Activated CD4-positive, alpha-beta memory T cell treated with anti-CD3 and anti-CD28 coated beads for 36 hours (primary cell): ENCODE measurements at places on chromosomes 3 and 15.
A peak's percentile ranks its signal among the peaks of the same experiment; 100 is the strongest.

DNA sequence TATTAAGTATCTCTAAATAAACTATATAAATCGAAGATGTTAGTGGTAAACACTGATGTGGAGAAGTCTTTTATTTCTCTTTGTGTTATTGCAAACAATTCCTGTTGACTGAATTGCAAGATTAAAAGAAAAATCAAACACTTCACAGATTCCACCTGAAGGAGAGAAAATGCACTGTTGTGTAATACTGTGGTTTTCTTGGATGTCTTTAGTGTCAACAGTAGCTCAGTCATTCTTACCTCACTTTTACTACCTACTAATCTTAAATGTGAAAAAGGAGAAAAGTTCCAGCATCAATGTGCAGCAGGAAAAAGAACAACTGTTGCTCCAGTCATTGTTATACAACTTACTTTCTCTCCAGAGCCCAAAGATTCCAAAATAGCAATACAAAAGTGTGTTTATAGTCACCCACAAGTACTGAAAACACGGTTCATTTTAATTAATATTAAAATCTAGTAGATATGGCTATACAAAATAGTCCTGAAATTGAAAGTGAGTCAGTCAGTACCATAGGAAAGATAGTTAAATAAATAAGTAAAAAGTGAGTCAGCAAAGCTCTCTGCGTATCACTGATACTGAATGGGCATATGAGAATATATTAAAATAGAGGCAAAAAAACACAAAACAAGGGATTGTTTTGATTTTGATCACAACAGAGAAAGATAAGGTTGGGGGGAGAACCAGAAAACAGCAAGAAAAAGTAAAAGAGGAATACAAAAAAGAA lies 90.5 kb upstream of the CSPG5 start:
- DNase-seq: no peak
- no peak overlapping the region for H3K4me3 ChIP-seq
- H3K4me1 ChIP-seq: peaks cover 5% of the 10 kb centered on the region
- H3K27ac ChIP-seq: peak overlapping the region; percentile 9
- no peaks in the 10 kb centered on the region for H3K27me3 ChIP-seq

- peak; percentile 18 for DNase-seq
- H3K27me3 ChIP-seq: no peaks in the 10 kb centered on the region
- no peak overlapping the region for H3K27ac ChIP-seq
- peaks cover 24% of the 10 kb centered on the region for H3K4me1 ChIP-seq
- H3K36me3 ChIP-seq: peaks cover 38% of the 10 kb centered on the region
These were observed 56.2 kb downstream of the EIF3J start for GRCh38 chr15:44593042-44593736.

DNA sequence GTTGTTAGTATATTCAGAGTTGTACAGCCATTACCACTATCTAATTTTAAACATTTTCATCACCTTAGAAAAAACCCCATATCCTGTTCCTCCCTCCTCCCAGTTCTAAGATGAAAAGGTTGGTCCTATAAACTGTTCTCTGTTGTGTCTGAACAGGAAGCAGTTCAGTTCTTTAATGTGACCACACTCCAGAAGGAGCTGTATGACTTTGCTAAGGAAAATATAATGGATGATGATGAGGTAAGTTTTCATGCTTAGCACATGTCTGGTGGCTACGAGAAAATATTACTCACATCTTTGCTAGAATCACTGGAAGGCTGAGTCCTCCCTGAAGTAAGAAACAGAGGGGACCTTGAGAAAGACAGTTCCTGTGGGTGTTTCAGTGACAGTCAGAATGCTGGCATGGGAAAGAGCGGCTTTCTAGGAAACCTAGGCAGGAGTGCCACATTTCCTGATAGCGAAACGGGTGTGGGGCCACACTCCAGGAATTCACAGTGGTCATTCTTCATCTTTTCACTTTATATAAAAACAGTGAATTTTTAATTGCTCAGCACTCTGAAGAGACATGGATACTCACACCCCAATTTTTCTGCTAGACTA lies 20.3 kb downstream of the CRTAP start:
- DNase-seq: no peak
- H3K4me1 ChIP-seq: peaks cover 7% of the 10 kb centered on the region
- no peaks in the 10 kb centered on the region for H3K27me3 ChIP-seq
- no peak overlapping the region for H3K27ac ChIP-seq
- no peak overlapping the region for H3K4me3 ChIP-seq

GRCh38 chr3:170055209-170055608 lies 17.4 kb downstream of the GPR160 start:
- peaks cover 1% of the 10 kb centered on the region for H3K36me3 ChIP-seq
- H3K27me3 ChIP-seq: no peaks in the 10 kb centered on the region
- peaks cover 41% of the 10 kb centered on the region for H3K4me1 ChIP-seq
- no peak overlapping the region for H3K4me3 ChIP-seq
- no peak overlapping the region for H3K27ac ChIP-seq

GRCh38 chr3:143495527-143495926 lies 352.7 kb downstream of the SLC9A9 start:
- peaks cover 4% of the 10 kb centered on the region for H3K36me3 ChIP-seq
- H3K4me1 ChIP-seq: no peaks in the 10 kb centered on the region
- no peak overlapping the region for H3K27ac ChIP-seq
- no peak overlapping the region for H3K4me3 ChIP-seq
- H3K27me3 ChIP-seq: no peaks in the 10 kb centered on the region

DNA sequence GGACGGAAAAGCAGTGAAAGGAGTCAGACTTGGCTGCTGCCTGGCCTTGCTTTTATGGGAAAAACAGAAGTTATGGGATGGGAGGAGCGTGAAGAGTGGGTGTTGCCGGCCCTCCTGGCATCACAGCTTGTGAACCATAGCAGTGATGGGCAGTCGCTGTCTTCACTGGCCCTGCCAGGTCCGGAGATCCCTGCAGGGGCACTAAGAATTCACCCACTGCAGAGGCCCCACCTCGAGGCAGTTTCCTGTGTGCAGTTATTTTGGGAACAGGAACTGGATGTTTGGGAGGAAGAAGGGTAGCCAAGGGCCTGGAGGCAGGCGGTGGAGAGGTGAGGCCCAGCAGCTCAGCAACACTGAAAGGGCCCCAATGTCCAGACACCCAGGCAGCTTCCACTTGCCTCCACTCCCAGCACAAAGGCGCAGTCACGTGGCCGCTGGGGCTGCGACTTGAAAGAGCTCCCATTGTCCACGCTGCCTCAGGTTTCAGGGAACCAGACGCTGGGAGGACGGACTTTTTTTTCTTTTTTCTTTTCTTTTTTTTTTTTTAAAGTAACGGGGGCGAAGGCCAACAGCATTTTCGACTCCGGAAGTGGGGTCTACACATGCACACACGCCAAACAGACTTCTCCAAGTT lies 255.6 kb downstream of the ZNF621 start:
- peaks cover 9% of the 10 kb centered on the region for H3K27me3 ChIP-seq
- no peaks in the 10 kb centered on the region for H3K4me1 ChIP-seq
- H3K27ac ChIP-seq: no peak overlapping the region
- no peak overlapping the region for H3K4me3 ChIP-seq
- no peaks in the 10 kb centered on the region for H3K36me3 ChIP-seq
- DNase-seq: no peak

- H3K27ac ChIP-seq: peak overlapping the region; percentile 55
- DNase-seq: peak; percentile 13
- H3K27me3 ChIP-seq: no peaks in the 10 kb centered on the region
- no peak overlapping the region for H3K4me3 ChIP-seq
- peaks cover 3% of the 10 kb centered on the region for H3K4me1 ChIP-seq
- peaks cover 53% of the 10 kb centered on the region for H3K36me3 ChIP-seq
These were observed 30.2 kb downstream of the TSPAN3 start for GRCh38 chr15:77040673-77041072.

DNA sequence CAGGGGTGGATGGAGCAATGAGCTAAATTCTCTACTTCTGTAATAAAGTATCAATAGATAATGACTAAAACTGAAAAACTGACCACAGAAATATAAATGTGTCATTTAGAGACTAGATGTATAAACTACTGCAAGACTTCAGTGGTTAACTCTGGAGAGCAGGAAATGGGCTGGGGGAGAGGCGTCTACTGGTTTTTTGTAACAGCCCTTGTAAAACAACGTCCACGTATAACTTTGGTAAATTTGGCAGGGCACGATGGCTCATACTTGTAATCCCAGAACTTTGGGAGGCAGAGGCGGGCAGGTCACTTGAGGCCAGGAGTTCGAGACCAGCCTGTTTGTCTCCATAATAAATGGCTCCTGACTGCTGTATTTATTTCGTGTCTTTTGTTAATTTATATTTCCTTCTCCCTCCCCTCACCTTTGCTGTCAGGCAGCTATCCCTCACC lies 12.5 kb downstream of the RAB27A start:
- peaks cover 41% of the 10 kb centered on the region for H3K36me3 ChIP-seq
- peak overlapping the region; percentile 98 for H3K27ac ChIP-seq
- no peaks in the 10 kb centered on the region for H3K27me3 ChIP-seq
- peak overlapping the region; percentile 45 for H3K4me3 ChIP-seq

- H3K4me3 ChIP-seq: no peak overlapping the region
- H3K4me1 ChIP-seq: peaks cover 24% of the 10 kb centered on the region
- no peaks in the 10 kb centered on the region for H3K36me3 ChIP-seq
These were observed 39.2 kb upstream of the SEMA4B start for GRCh38 chr15:90161950-90162361.

DNA sequence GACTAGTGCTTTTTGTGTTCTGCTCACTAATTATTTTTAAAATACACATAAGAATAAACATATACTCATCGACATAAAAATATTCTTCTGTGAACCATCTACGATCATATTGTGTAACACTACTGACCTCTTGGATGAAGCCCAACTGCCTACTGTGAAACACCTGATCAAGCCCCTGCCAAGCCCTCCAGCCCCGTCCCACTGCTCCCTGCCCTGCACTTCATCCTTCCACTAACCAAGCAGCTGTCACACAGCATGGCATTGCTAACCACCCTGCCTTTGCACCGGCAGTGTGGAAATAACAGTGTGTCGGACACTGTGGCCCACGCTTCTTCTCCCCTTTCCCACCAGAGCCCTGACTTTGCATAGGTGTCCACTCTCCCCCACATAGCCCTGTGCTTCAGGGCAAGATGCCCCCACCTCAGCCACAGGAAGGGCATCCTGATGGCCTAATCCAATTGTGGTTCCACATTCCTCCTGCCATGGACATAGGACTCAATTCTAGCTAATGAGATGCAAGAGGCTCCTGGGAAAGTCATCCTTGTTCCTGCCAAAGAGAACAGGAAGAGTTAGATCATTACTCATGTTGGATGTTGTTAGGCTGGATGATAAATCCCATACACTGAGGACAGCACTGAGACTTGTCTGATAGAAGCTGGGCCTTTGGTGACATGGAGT lies 35.0 kb upstream of the ARID3B start:
- H3K4me3 ChIP-seq: no peak overlapping the region
- peaks cover 15% of the 10 kb centered on the region for H3K36me3 ChIP-seq

GRCh38 chr3:48569808-48570450 lies 6.3 kb upstream of the UCN2 start:
- no peak for DNase-seq
- H3K4me3 ChIP-seq: no peak overlapping the region
- H3K4me1 ChIP-seq: peaks cover 3% of the 10 kb centered on the region
- H3K27ac ChIP-seq: no peak overlapping the region

DNA sequence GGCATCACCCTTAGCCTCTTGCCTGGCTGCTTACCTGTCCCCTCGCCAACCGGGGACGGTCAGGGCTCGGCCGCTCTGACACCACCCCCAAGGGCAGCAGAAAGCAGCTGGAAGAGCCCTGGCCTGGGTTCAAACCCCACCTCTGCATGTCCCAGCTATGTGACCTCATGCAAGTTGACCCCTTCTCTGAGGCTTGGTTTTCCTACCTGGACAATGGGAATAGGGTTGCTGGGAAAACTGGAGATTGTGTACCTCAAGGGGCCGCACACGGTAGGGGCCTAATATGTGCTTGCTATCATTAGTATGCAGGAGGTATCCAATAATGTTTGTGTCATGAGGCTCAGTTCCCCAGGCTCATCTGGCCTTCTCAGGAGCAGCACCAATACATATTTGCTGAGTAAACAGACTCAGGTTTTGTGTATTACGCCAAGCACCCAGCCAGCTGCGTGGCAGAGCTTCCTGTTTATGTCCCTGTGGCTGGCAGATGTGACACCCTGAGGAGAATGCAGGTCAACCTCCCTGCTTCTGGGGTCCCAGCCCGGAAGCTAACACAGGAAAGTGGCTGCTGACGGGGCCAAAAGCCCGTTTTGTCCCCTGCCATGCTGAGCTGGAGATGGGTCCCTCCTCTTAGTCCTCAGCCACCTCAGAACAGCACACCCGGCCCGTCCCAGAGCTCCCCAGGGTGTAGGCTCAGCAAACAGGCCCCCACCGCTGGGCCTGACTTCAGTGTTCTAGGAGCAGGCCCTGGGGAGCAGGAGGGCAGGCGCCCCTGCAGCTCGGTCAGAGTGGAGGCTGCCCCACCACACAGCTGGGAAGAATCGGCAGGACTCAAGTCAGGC lies 29.7 kb downstream of the PLXND1 start:
- no peaks in the 10 kb centered on the region for H3K36me3 ChIP-seq
- H3K27me3 ChIP-seq: no peaks in the 10 kb centered on the region
- H3K4me1 ChIP-seq: peaks cover 23% of the 10 kb centered on the region

DNA sequence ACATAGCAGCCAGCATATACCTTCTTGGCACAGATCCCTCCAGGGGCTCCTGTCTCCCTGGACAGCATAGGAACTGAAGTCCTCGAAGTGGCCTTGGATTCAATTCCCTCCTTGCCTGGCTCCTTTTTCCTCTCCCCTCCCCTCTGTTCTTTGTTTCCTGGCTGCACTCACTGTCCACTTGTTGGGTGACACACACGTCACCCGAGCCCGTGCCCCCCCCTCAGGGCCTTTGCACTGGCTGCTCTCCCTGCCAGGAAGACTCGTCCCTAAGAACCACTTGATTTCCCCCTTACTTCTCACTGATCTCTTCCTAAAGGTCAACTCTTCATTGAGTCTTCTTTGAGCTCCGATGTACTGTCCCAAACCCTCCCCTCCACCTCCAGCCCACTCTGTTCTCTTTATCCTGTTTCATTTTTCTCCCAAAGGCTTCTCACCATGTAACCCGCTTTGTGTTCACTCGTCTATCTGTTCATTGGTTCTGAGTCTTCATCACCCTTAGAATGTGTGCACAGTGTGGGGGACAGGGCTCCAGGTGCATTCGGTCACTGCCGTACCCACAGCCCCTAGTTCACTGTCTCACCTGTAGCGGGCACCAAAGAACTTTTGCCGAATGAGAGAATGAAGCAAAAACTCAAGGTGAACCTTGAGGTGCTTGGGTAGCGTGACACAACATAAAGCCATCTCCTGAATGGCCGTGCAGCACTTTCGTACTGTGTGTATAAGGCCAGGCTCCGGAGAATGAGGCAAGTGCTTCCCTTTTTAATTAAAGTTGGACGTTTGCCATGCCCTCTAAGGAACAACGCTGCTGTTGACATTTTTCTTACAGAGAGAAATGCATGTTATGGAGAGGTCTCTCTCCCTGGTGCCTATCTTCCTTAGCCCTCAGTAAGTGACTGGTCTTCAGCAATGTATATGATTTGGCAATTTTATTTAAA lies 74.0 kb downstream of the CHRNA7 start:
- H3K4me1 ChIP-seq: no peaks in the 10 kb centered on the region
- no peak overlapping the region for H3K4me3 ChIP-seq
- no peak overlapping the region for H3K27ac ChIP-seq
- H3K27me3 ChIP-seq: peaks cover 21% of the 10 kb centered on the region

DNA sequence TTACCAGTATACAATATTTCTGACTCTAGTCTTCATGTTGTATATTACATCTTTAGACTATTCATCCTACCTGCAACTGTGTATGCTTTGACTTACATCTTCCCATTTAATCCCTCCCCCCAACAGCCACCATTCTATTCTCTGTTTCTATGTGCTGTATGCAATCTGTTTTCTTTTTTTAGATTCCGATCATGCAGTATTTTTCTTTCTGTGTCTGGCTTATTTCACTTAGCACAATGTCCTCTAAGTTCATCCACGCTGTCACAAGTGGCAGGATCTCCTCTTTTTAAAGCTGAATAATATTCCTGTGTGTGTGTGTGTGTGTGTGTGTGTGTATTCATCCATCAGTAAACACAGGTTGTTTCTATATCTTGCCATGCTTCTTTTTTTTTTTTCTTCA lies 66.4 kb upstream of the NUDT16 start:
- DNase-seq: no peak
- H3K4me3 ChIP-seq: no peak overlapping the region
- H3K27me3 ChIP-seq: peaks cover 4% of the 10 kb centered on the region
- H3K27ac ChIP-seq: no peak overlapping the region
